H9 (cell line): ENCODE measurements at places on chromosomes 11 and 22. TPM values are rescaled to one million over a fixed set of nuclear protein-coding genes. Genes with fewer than 3 reads are reported as not detected.

- no peaks in the 10 kb centered on the region; the same call in 1 of the 2 replicates for H3K27me3 ChIP-seq
- H3K4me1 ChIP-seq = no peaks in the 10 kb centered on the region
- DNase-seq = no peak
These were observed 608.2 kb downstream of the TBC1D22A start for GRCh38 chr22:47370448-47371262.

GRCh38 chr11:69416762-69417698, 64.4 kb upstream of the LINC01488 start:
- H3K4me1 ChIP-seq = no peaks in the 10 kb centered on the region; the same call in 1 of the 2 replicates
- no peak overlapping the region for H3K27ac ChIP-seq
- H3K27me3 ChIP-seq = no peaks in the 10 kb centered on the region
- DNase-seq = no peak

- peak; percentile 19 for DNase-seq
- no peaks in the 10 kb centered on the region for H3K27me3 ChIP-seq
- H3K36me3 ChIP-seq = no peaks in the 10 kb centered on the region
- no peak overlapping the region for H3K27ac ChIP-seq
- no peaks in the 10 kb centered on the region for H3K4me1 ChIP-seq
These were observed 14.2 kb upstream of the MUC5B start for GRCh38 chr11:1208394-1209261.

DNA sequence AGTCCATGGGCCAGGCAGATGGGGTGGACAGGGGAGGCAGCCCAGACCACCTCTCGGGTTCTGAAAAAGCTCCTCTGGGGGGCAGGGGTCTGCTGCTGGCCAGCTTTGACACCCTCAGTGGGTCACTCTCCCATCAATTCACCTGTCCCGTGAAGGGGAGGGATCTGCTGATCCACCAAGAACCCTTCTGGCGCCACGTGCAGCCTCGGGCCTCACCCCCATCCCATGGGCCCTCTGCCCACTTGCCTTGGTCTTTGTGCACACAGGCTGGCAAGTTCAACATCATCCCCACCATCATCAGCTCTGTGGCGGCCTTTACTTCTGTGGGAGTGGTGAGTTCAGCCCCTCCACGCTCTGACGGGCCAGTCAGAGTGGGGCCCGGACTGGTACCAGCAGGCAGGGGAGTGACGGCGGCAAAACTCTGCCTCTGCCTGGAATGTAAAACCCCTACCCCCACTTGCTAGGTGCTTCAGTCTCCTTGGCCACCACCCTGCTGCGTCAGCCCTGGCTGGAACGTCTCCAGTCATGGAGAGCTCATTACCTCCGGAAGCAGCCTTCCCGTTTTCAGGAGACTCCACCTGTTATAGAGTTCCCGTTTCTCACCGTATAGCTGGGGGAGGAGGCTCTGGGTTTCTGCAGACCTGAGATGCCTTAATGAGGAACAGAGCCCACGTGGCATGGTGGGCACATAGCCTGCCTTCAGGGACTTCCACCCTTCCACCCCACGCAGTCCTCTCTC, 12.7 kb downstream of the PRG3 start:
- DNase-seq = no peak
- peaks cover 6% of the 10 kb centered on the region for H3K4me1 ChIP-seq
- no peaks in the 10 kb centered on the region for H3K27me3 ChIP-seq
- no peaks in the 10 kb centered on the region for H3K36me3 ChIP-seq
- H3K27ac ChIP-seq = no peak overlapping the region
- H3K4me3 ChIP-seq = no peak overlapping the region

Gene NRIP3
- 4.2 and 4.3 TPM in 2 replicates for total RNA-seq

DNA sequence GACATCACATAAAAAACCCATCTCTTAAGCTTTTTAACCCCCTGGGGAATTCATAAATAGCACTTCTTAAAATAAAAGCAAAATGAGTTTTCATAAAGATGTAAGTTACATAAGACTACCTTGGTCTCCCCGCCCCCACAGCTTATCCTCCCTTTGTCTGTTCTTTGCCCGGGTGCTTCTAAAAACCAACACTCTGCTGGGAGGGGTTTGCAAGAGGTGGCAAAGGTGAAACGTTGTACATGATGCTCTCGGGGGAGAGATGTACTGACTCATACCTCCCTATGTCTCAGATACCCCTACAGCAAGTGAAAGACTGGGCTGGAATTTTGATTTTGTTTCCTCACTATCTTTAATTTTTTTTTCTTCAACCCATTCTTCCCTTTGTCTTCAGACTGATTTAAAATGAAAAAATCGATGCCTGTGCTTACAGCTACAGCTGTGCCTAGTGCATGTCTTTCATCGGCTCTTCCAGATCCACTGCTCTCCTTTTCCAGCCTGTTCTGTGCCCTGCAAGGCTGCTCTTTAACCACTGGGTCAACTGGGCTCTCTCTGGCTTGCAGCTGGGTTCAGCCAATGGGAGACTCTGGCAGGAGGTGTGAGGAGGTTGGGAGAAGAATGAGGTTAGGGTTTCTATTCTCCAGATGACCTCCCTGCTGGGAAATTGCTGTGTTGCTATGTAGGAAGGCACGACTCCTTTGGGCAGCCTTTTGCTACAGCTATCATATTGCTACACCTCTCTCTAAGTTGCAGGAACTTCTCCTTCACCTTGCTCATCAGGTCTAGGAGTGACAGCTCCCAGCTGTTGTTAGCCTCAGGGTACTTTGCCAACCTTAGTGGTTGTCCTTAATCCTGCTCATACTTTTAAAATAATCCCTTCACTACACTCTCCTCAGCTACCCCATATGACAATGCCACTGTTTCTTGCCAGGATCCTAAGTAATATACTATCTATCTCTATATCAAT, 266.5 kb downstream of the TENM4 start:
- H3K27me3 ChIP-seq = no peaks in the 10 kb centered on the region
- H3K27ac ChIP-seq = no peak overlapping the region
- peak; percentile 62 for DNase-seq

DNA sequence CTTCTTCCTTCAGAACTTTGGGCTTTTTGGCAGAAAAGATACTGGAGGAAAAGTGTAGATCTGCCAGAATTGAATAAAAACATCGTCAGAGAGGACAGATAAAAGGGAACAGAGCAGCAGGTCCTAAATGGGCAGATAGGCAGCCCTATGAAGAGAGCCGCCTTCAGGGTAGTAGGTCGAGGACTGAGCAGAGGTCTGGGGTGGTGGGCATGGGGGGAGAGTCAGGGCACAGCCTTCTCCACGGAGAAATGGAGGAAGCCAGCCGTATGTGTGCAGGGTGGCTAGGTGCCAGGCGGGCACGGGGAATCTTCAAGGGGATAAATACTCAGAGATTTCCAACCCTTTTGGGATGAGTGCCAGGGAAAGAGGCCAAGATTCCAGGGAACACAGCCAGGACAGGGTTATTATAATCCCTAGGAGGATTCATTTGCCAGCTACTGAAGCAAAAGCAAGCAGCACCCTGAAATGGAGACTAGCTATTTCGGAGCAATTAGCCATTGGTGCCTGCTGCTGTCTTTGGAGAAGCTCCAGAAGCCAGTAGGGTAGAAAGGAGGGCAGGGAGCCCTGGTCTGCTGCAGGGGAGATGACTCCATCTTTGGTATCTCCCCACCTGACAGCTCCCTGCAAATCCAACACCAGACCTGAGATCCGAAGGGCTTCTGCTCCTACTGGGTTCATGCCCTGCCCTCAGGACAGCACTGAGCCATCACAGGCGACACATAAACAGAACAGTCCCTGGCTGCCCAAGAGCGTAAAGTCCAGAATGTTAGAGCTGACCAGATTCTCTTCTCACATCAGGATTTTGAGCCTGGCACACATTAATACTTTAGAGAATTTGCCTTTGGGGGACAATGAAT, 174.5 kb upstream of the NTM start:
- no peak for DNase-seq
- no peak overlapping the region for H3K4me3 ChIP-seq
- H3K27ac ChIP-seq = no peak overlapping the region
- no peaks in the 10 kb centered on the region for H3K4me1 ChIP-seq

Gene RAG2
- not detected in 2 replicates for total RNA-seq

DNA sequence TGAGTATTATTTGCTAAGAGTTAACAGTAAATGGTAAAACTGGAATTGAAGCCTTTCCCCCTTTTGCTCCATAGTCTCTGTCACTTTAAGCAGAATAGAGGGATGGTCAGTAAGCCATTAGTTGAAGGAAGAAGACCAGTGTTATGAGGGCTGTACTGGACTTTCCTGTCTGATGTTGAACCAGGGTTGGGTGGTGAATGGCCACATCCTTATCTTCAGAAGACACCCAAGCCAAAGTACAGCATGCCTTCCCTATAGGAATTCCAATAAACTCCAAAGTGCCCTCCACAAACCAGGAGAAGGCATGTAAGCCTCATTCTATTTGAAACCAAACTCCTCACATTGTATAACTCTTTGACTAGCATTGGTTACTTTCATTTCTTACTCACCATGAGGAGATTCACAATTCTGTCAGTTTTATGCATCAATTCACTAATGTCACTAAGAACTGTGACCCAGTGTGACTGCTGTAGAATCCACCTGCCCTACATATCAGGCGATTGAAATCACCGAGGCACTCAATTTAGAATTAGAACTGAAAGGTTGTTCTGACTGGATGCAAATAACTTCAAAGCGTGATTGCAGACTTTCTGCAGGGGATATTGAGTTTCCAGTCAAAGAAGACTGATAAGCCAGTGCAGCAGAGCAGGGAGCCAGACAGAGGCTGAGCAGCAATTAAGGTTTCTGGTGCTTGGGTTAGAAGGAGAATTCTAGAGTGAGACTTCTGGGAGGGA, 107.1 kb upstream of the DDI1 start:
- 0 out of 2 replicates have a peak, but pooled peaks cover 4% of the 10 kb centered on the region for H3K4me1 ChIP-seq
- no peaks in the 10 kb centered on the region for H3K27me3 ChIP-seq
- DNase-seq = no peak
- H3K27ac ChIP-seq = no peak overlapping the region
- H3K4me3 ChIP-seq = no peak overlapping the region

GRCh38 chr11:44036811-44037657, 10.7 kb upstream of the ACCSL start:
- H3K4me3 ChIP-seq = no peak overlapping the region
- H3K27ac ChIP-seq = no peak overlapping the region
- DNase-seq = peak; percentile 87
- H3K36me3 ChIP-seq = no peaks in the 10 kb centered on the region; the same call in 1 of the 2 replicates

DNA sequence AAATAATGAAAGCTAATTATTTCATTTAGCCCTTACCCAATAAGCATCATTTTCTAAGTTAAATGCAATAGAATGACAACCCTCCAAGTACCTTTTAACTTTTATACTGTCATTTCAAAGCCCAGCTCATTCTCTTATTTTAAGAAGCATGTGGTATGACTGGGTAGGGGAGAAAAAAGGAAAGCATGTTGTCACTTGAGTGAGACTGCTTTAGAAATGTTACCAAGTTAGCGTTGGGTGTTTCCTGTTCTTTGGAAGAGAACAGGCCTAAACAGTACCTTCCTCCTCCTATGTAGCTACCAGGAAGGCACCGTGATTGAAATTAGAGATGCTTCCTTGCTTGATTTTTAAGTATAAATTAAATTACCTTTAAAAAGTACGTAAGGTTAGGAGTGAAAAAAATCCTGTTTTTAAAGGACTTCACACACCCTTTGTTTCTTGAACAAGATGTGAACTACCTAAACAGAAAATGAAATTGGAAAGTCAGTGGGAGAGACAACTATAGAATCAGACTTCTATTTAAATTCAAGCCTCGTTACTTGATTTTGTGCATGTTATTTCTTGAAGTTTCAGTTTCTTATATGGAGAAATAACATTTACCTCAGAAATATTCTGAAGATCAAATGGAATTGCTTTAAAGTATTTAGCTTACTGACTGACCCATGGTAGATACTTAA, 741 bp upstream of the CNTF start:
- H3K36me3 ChIP-seq = peaks cover 65% of the 10 kb centered on the region
- no peak for DNase-seq
- no peak overlapping the region for H3K27ac ChIP-seq
- no peak overlapping the region for H3K4me3 ChIP-seq

GRCh38 chr22:23904573-23905254, 10.5 kb downstream of the MIF start:
- no peak overlapping the region for H3K27ac ChIP-seq
- H3K4me1 ChIP-seq = 0 out of 2 replicates have a peak, but pooled peaks cover 2% of the 10 kb centered on the region

Gene IRAG1
- total RNA-seq = 2.4 and 3.3 TPM in 2 replicates

DNA sequence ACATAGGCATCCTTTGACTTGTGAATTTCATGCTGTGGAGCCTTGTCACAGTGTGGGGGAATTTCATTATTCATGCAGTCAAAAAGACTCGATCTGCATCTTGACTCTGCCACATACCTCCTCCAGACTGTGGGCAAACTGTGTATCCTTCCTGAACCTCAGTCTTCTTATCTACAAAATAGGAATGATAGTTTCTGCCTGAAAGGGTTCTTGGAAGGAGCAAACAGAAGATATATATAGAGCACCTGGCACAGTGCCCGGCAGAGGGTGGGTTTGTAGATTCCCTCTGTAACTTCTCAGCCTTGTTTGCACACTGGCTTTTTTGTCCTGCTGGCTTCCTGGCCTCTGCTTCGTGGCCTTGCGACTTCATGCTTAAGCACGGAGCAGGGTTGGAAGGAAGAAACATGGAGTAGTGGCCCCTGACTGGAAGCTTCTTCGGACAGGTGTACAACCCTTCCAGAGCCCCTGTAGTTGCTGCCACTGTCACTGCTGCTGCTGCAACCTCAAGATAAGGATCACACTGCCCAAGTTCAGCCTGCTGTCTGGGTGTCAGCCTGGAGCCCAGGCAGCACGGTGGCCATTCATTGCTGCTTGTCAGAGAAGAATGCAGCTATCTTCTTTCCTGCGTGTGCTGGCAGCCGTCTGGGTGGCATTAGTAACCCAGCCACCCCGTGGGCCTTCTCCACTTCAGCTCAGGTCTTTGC, 106.4 kb downstream of the MICAL2 start:
- H3K27me3 ChIP-seq = no peaks in the 10 kb centered on the region
- H3K4me1 ChIP-seq = no peaks in the 10 kb centered on the region
- no peak overlapping the region for H3K4me3 ChIP-seq
- DNase-seq = no peak
- H3K36me3 ChIP-seq = no peaks in the 10 kb centered on the region

GRCh38 chr22:43879901-43880540, 11.8 kb downstream of the PNPLA5 start:
- no peak overlapping the region for H3K4me3 ChIP-seq
- no peak overlapping the region for H3K27ac ChIP-seq
- peaks cover 3% of the 10 kb centered on the region; the same call in 1 of the 2 replicates for H3K36me3 ChIP-seq

DNA sequence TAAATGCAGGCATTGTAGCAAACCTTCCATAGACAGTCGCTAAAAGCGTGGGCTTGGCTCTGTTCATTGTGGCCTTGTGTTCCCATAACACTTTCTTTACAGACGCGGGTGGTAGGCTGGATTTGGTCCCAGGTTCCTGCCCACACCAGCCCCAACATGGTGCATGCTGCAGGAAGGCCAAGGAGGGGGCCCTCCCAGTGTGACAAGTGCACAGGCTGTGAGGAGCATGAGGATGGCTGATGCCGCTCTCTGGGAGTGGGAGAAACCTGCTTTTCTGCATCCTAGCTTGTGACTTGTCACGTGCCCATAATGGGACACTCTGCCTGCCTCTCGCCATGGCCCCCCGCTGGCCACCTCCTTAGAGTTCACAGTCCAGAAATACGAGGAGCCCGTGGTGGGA, 161.8 kb upstream of the B3GAT1 start:
- no peak overlapping the region for H3K27ac ChIP-seq
- no peak overlapping the region for H3K4me3 ChIP-seq
- no peak for DNase-seq
- H3K36me3 ChIP-seq = no peaks in the 10 kb centered on the region
